IMR-90 (cell line): ENCODE measurements at places on chromosomes 12 and 14. TPM values are rescaled to one million over a fixed set of nuclear protein-coding genes. Genes with fewer than 3 reads are reported as not detected.

Gene MMP19
- 34.3 and 34.7 TPM in 2 replicates for polyA plus RNA-seq

Gene AMHR2
- polyA plus RNA-seq: not detected in 2 replicates

Gene HPD
- polyA plus RNA-seq: 0.14 and 0.15 TPM in 2 replicates

Gene TMEM116
- 4.6 and 5.5 TPM in 2 replicates for polyA plus RNA-seq

Gene MUCL1
- polyA plus RNA-seq: not detected in 2 replicates
